ENCODE measurements at places on chromosomes 5 and 9.

GRCh38 chr5:40774623-40775022 is 18.9 kb upstream of the TTC33 start:
- DNase-seq = no peak

- no peak for DNase-seq
Observed at GRCh38 chr5:11594021-11594420, 310.2 kb downstream of the CTNND2 start.

- peak; percentile 50 for DNase-seq
Observed at GRCh38 chr9:137077758-137078693, 709 bp downstream of the UAP1L1 start.

DNA sequence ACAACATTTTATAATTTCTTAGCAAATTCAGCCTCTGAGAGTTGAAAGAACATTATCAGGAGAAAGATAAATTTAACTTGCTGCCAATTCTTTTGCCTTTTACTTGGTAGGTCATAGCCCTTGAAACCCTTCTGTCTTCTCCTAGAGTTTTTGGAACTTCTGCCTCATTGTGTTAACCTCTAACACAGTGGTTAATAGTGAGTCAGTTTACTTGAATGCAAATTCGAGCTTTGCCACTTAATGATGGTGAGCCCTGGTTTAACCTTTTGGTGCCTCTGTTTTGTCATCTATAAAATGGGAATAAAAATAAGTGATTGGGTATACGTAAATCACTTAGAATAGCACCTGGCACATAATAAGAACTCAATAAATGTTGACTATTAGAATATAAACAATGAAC is 1.8 kb upstream of the INIP start:
- DNase-seq = no peak

GRCh38 chr9:77981332-77981731 is 50.3 kb downstream of the GNAQ start:
- no peak for DNase-seq

DNA sequence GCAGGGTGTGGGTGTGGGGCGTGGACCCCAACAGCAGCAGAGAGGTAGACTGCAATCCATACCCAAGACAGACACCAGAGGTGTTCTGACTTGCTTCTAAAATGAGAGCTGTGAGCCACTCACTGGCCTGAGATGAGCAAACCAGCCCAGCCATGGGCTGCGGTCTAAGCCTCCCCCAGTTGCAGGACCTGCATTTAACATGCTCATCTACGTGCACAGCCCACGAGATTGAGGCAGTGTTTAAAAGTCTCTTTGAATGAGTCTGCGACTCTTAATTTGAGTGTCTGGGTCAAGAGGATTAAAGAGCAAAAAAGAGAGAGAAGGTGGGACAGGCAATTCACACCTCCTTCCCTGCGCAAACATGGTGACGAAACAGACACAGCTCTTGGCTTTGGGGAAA is 5.9 kb downstream of the SURF4 start:
- DNase-seq = no peak

- no peak for DNase-seq
Observed at GRCh38 chr9:13860019-13860418, 453.9 kb downstream of the NFIB start.

- no peak for DNase-seq
Observed at GRCh38 chr5:15807871-15808270, 307.9 kb downstream of the FBXL7 start.

DNA sequence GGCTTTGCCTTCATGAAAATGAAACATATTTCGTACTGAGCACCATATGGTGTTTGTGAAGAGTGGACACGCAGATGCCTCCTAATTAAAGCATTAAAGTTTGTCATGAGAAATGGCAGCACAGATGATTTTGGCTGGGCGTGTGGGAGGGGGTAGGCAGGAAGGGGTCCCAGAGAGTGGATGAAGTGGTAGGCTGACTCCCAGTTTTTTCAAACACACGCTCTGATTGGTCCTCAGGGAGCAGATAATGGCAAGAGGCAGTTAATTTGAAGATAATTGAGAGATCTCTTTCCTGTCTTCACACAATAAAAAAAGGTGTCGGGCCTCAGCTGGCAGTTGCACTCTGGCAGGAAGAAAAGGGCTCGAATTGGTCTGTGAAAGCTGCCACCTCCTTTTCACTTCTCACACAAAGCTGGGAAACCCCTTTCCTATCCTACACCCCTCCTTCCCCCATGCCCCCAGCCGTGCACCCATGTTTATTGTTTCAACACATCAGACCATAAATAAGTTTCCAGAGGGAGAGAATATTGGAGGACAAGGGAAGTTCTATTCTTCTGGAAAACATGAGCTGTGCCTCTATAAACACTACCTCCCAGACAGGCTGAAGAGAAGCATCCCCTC is 429.6 kb downstream of the ARHGEF28 start:
- no peak for DNase-seq

- no peak for DNase-seq
Observed at GRCh38 chr5:55959208-55959607, 35.6 kb downstream of the IL6ST start.

DNA sequence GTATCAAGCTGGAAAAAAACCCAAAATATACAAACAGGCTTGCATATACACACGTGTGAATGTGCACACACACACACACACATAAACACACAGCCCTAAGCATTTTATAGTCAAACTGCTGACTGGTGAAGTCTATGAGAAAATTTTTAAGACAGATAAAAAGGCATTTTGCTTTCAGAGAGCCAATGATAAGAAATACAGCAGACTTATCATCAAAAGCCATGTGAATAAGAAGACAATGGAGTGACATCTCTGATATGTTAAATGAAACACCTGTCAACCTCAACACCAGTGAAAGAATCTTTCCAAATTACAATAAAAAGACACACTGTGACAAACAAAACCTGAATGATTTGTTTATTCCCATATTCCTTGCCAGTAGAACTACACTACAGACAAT is 233.3 kb downstream of the CDH9 start:
- DNase-seq = no peak

DNA sequence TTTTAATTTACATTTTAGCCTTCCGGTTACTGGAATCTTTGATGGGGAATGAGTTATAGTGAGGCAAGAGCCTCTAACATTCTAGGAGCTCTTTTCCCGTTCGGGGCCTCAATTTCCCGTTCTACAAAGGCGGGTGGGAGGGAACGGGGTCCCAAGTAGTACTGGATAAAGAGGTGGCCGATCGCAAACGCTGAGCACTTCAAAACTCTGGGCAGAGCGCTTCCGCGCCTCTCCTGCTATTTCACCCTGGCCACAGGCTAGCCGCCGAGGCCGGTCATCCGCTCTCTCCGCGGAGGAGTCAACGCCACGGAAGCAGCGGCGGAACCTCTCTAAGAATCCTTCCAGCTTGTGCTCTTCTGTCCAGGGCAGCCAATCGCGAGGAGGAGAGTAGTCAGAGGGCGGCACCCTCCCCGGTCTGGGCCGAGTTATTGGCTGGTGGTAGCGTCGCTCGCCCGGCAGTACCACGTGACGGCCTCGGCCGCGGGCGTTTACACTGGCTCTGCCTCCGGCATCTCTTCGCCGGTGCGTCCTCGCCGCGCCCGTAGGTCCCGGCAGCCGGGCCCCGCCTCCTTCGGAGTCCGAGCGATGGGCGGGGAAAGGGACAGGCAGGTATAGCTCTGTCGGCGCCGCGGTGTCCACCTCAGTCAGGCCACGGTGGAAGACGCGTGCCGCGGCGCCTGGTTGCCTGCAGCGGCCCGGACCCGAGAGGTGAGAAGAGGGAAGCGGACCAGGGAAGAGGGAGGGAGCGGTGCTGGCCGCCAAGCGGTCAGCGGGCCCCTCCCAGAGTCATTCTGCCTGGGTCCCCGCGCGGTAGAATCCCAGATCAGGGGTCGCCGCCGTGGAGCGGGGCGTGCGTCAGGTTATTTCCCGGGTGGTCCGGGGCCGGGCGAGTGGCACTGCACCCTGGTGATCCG is at the start of gene SLC26A2:
Gene SLC26A2 (plus strand): TSS at position 487 of the 914 bp plus-strand sequence. CDS start 16,895 bp downstream, outside the sequence.
- peak; percentile 89 for DNase-seq

DNA sequence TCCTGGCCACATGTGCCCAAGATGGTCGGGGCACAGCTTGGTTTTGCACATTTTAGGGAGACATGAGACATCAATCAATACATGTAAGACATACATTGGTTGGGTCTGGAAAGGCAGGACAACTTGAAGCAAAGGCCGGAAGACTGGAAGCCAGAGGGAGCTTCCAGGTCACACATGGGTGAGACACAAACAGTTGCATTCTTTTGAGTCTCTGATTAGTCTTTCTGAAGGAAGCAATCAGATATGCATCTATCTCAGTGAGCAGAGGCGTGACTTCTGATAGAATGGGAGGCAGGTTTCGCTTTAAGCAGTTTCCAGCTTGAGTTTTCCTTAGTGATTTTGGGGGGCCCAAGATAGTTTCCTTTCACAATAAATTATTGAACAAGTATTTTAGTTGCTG is 172.5 kb downstream of the RASEF start:
- DNase-seq = no peak

- DNase-seq = no peak
Observed at GRCh38 chr9:125145425-125145824, 2.1 kb upstream of the SCAI start.

DNA sequence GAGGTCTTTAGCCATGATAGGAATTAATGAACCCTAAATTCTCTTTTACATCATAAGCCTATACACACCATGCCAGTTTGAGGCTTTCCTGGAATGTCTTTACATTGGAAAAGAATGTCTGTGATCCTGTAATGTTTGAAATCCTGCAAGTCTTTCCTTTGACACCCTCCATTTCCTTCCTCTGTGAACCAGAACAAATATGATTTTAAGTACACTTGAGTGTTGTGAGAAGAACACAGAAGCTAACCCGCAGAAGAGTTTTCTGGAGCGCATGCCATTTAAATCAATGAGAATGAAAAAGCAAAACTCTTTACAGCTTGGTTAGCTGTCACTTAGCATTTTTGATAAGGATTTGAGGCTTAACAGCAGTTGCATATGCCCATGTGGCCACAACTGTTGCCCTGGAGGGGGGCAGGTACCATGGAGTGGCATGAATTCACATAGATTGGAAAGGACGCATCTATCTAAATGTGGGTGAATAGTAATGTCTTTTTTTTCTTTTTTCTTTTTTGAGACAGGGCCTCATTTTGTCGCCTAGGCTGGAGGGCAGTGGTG is 372.6 kb downstream of the KDM4C start:
- DNase-seq = no peak

DNA sequence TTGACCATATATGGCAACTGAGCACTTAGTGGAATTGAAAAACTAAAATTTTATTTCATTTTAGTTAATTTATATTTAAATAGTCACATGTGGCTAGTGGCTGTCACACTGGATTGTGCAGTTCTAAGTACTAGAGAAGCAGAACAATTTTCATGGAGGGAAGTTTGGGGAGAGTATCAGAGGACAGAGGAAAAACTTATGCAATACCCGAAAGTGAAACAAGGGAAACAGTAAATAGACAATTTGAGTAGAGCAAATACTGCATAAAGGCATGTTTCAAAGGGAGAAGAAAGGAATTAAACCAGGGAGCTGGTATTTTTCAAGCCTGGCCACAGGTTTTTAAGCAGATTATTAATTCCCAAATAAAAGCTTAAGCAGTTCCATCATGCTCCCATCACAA is 590.5 kb upstream of the RORB start:
- no peak for DNase-seq

- no peak for DNase-seq
Observed at GRCh38 chr5:2751592-2752021, at the start of gene IRX2. Gene IRX2, minus strand, starts transcription at chr5:2751677. Its CDS starts 264 bp downstream, at chr5:2751413.

GRCh38 chr9:9631284-9631683 is 981.5 kb downstream of the PTPRD start:
- no peak for DNase-seq

DNA sequence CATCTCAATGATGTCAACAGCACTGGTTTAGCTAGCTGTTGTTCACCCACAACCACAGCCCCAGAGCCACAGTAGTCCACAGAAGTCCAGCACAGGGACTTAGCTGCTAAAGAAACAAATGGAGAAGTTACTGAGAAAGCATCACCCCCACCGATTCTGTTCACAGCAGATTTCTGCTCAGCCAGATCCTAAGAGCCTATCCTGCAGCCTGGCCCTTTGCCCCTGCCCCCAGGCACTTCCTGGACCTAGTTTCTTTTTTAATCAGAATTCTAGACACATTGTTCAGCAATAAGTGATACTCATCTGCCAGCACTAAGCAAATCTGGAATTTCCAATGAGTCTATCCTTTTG is 7.4 kb downstream of the B4GALT1 start:
- peak; percentile 58 for DNase-seq

GRCh38 chr5:173631478-173631877 is 15.0 kb upstream of the BOD1 start:
- no peak for DNase-seq

DNA sequence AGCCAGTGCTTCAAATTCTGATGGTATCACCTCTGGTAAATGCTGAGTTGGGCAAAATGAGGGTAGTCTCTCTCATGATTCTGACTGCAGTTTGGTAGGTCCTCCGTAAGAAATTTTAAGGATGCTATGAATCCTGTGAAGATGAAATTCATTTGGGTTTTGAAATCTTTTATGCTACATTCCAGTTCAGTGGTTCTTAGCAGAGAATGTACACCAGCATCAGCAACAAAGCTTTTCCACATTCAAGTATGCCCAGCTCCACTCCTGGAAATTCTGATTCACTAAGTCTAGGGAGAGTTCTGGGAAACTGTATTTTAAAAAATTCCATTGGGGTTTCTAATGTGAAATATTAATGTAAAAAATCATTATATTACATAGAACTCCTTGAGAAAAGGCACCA is 33.6 kb upstream of the ACOT12 start:
- no peak for DNase-seq

GRCh38 chr5:93280518-93280917 is 300.5 kb downstream of the NR2F1-AS1 start:
- no peak for DNase-seq

DNA sequence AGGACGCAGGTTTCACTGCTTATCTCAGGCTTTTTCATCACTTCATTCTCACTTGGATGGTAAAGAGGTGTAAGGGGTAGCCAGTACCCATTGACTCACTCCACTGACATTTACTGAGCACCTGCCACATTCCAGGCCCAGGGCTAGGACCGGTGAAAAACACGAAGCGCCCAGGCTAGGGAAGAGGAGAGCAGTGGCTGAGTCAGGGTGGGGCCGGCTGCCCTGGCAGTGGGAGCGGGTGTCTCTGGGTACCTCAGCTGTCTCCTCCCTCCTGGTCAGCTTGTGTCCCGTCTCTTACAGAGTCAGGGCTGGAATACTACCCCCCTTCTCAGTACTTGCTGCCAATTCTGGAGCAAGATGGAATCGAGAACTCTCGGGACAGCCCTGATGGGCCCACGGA is 22.2 kb downstream of the LRSAM1 start:
- DNase-seq = no peak

DNA sequence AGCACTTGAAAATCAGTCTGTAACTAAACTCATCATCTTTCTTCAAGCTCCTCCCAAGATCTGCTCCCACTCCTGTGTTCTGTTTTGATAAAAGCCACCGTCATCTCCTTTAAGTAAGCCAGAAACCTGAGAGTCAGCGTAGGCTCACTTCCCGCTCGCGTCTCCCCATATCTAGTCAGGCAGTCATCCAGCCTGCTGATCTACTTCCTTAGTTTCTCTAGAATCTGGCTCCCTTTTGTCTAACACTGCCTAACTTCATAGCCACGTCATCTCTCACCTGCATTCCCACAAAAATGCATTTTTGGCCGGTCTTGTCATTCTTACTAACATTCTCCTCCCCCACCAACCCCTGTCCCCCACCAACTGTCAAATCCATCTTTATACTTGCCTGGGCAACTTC is 3.0 kb upstream of the TJP2 start:
- DNase-seq = no peak
